Stimulated activated CD4-positive, alpha-beta T cell treated with anti-CD3 and anti-CD28 coated beads, Interleukin-4, amount 100 ng/mL, for 48 hours (primary cell): ENCODE measurements at places on chromosomes 2 and 18.

GRCh38 chr2:174840436-174840835, 76.2 kb upstream of the CHRNA1 start:
- no peak for DNase-seq

GRCh38 chr2:19230626-19231025, 127.8 kb downstream of the OSR1 start:
- DNase-seq, result no peak

DNA sequence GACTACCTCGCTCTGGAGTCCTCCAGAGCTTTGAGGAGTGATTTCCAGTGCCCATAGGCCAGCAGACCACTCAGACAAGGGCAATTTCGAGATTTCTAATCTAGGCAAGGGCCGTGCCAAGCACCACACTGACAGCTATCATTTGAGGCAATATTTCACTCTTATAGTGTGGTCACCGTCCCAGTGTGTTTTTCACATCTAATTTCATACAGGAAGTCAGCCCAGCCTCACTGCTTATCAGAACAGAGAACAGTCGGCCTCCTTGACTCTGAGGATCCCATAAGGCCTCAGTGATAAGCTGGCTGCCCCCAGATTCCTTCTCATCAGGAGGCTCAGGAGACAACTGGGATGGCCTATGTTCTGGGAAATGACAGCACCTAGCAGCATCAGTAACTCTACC, 581 bp downstream of the CAPN14 start:
- DNase-seq, result no peak

DNA sequence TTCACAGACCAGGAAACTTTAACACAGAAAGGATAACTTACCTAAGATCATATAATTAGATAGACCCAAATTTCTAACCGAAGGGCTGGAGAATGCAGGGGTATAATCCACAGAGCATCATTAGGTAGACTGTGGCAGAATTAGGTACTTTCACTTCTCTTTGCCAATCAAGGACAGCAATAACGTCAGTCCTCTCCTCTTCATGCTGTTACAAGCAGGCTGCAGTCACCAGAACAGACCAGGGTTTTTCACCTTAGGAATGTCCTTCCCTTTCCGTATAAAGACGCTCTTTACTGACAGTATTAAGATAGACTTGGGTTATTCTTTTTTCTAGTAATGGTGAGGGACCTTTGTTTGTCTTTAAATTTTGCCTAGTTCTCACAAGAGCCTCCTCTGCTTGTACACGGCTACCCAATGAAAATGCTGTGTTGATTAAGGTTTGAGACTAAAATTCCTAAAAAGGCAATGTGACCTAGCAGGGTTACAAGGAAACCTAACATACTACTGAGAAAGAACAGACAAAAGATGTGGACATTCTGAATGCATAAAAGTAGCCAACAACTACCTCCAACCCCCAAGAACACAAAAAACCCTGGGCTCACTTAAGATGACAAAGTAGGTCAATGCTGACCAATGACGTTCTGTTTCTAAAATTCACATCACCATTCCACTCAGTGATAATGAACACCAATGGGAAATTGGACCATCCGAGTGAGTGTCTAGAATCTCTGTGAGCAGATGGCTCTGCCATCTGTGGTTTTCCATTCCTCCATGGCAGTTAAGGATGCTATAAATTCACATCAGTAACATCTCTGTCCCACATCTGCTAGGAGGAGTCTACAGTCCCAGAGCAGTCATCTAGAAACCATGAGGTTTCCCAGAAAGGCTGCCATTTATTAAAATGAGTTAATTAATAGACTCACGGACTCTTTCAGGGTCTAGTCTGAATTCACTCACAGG, 2.1 kb downstream of the PDIA6 start:
- no peak for DNase-seq

DNA sequence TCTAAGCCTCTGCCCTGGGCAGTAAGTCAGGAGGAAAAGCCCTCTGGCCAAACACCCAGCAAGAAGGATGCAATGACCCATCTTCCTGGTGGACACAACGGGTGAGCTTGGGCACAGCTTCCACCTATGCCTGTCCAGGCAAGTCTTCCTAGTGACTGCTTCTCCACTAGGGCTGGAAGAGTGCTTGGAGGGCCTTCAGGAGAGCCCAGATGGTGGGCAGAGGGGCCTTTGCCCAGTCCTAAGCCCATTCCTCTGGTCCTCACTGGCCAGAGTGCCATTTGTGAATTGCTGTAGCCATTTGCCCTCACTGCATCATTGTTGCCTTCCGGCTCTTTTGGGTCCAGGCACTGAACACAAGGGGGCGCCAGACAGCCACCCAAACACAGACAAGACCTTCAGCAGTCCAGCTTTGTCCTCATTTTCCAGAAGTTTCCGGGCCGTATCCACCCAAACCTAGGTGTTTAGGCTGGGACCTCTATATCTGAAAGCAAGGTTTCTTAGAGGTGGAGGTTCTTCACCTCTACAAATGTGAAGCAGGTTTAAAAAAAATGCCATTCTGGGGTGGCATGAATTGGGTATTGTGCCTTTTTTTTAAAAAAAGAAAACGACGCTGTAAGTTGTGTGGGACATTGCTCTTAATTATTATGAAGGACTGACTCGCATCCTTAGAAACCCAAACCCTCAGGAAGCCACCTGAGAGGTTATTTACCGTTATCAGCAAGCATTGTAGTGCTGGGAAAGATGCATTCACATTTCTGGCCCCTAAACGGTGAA, 29.5 kb downstream of the PAX8 start:
- peak; percentile 66 for DNase-seq
